ENCODE measurements at places on chromosomes 16 and 17. TPM values are rescaled to one million over a fixed set of nuclear protein-coding genes. Genes with fewer than 3 reads are reported as not detected.

GRCh38 chr17:38673707-38674013 lies 1.1 kb downstream of the EPOP start:
- peak; percentile 28 for DNase-seq

DNA sequence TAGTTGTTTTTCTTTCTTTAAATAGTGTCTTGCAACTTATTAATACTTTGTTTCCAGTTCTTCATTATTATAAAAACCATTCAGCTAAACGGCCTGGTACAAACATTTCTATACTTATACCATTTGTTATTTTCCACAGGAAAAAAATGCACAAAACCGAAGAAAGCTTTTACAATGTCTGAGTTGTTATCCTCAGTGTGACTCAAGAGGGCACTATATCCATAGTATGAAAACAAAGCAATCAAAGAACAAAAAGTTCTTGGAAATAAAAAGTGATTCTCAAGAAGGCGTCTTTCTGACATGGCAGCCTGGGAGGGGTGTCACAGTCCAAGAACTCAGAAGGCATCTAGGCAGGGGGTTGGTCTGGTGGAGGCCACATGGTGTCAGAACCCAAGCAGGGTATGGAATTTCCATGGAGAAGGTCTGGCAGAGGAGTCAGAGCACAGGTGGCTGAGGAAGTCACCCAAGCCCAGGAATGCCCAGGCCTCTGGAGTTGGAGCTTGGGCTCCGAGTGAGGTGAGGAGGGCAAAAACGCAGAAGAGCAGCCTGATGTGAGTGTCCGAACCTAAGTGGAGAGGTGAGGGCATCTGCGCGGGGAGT lies 70.9 kb upstream of the ATP2A3 start:
- DNase-seq: peak; percentile 7

DNA sequence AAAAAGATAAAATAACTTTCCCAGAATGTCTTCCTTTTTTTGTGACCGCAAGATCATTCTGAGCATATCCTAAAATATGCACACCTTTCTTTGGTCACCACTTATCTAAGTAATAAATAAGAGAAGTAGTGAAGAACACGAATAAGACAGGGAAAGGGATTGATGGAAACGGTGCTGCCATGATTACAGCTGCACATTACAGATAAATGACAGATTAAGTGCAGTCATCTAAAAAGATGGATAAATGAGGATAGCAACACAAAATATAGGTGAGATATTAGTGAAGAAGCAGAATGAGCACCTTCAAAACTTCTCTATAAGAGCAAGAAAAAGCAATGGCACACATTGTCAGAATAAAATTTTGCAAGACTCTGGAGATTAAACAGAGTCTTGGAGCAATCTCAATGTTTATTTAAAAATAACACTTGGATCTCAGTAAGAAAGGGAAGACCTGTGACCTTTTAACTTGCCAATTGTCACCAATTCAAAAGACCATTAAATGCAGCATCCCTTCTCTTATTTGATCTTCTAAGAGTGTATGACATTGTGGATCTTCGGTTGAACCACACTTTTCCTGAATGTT lies 567.1 kb downstream of the KCNJ2 start:
- DNase-seq: no peak

DNA sequence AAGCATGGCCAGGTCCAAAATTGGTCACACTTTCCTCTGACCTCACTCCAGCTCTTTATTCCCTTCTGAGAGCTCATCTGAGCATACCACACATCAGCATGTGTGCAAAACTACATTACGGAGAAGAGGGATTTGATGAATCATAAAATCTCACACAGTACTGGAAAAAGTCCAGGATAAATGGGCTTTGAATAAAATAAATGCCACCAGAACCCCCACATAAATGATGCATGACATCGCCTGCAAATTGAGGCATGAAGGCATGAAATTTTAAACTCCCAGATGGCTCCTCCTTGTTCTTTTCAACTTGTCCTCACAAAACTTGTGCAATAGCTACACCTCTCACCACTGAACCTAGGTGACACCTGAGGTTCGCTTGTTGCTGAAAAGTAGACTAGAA lies 439.5 kb downstream of the CA10 start:
- DNase-seq: no peak

DNA sequence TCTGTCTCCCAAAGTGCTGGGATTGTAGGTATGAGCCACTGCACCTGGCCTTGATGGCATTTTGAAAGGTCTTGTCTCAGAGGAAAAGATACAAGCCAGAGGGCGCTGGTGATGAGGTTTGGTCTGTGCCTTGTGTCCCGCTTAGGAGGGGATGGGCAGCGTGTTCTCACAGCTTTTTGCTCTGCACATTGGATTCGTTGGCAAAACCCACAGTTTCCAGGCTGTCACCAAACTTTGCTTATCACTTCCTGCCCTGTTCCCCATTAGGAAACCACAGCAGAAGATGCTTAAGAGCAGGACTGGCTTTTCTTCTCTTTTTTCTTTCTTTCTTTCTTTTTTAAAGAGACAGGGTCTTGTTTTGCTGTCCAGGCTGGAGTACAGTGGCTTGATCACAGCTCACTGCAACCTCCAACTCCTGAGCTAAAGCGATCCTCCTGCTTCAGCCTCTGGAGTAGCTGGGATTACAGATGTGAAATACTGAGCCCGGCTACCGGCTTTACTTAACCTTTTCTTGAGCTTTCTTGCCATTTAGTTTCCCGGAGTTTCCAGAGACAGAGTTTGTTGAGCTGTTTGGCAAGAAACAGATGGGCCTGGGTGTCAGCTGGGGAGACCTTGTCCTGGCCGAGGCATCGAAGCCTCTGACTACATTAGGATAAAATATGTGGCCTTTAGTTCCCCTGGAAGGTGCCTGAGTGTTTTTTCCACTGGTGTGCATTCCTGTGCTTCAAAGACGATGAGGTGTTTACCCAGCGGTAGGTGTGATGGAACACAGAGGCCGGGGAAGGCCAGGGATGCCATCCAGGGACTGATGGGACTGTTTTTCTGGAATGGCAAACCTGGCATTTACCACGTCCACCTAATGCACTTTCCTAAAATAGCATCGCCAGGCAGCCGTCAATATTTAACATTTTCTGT lies 112.9 kb downstream of the ABCC1 start:
- peak; percentile 10 for DNase-seq

DNA sequence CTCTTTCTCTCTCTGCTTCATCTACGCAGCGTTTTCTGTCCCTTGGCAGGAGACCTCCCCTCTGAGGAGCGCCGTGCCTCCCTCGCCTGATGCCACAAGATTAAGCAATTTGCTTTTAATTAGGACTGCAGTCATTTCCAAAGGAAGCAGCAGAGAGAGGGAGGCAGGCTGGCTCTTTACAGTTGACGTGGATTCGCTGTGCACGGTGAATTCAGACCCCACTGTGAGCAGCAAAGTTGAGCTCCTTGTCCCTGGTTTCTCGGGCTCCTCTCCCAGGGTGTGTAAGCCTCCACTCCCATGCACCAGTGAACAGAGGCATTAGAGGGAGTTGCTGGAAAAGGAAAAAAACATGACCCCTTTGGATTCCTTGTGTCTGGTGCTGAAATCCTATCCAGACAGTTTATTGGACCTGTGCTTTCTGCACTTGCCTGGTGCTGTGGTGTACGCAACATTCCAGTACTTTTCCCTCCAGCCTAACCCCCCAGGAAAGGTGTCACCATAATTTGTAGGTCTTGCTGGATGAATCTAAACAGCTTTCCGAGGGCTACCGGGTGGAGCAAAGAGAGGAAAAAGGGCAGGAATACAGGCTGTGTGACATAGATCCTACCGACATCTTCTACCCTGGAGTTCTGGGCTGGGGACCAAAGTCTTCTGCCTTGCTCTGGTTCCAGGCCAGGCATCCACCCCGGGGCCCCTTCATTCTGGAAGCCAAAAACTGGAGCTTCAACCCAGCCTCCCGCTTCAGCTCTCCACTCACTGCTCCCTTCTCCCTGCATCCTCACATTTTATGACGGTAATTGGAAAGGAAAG lies 171.0 kb downstream of the MAF start:
- no peak for DNase-seq

DNA sequence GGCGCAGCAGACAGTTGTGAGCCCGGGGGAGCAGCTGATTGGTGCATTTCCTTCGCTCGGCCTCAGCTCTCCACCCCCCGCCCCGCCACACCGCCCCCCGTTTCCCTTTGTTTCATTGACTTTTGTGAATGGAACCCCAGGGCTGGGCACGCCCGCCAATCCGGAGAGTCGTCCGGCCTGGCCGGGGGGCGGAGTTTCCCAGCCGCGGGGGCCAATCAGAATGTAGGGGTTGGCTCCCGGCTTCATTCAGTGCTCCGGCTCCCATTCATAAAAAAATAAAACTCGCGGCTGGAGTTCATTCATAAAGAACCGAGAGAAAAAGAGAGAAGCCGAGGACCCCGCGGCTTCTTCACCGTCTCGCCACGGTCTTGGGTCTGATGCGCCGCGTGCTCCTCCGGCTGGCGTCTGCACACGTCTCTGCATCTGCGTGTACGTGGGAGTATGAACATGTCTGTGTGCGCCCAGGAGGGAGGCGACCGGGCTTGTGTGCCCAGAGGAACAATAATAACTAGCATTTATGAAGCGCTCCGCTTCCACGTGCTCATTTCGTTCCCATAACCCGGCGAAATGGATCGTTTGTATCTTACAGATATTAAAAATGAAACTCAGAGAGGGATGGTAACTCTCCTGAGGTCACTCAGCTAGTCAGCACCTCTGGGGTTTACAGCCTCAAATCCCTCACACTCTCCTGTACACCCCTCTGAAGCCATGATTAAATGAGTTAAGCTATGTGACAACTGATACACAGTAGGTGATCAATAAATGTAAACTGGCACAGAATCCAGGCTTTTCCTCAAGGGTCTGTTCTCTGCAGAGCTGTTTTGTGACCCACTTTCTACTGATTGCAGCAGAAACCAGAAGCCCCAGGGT lies at the start of gene ETV4:
ETV4 (minus strand) TSS at position 22 of the 870 bp plus-strand sequence. CDS start 723 bp downstream, outside the sequence.
- peak; percentile 93 for DNase-seq

- peak; percentile 79 for DNase-seq
Measured at GRCh38 chr17:17032131-17032692, 10.0 kb upstream of the MPRIP start.

GRCh38 chr16:4347765-4348509 lies 3.2 kb downstream of the PAM16 start:
- no peak for DNase-seq

- no peak for DNase-seq
Measured at GRCh38 chr17:43175213-43176118, 4.5 kb downstream of the NBR1 start.

GRCh38 chr17:19299866-19300265 lies 62.7 kb downstream of the B9D1 start:
- DNase-seq: no peak

DNA sequence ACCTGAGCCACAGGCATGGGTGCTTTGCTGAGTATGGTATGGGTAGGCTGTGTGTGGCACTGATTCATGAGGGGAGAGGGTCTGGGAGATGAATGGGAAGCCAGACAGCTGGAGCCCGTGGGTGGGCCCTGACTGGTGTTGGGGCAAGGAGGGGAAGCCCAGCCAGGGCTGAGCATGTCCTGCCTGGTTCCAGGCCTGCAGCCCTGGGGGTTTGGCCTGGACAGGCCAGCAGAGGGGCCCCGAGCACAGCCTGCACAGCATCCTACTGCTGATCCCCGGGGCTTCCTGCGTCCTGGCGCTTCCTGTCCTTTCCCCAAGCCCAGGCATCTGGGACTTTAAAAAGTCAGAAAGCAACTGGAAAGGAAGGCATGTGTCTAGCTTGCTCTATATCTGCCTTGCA lies 4.6 kb upstream of the MVD start:
- DNase-seq: peak; percentile 49

The PPP1R27 gene
- total RNA-seq: not detected

DNA sequence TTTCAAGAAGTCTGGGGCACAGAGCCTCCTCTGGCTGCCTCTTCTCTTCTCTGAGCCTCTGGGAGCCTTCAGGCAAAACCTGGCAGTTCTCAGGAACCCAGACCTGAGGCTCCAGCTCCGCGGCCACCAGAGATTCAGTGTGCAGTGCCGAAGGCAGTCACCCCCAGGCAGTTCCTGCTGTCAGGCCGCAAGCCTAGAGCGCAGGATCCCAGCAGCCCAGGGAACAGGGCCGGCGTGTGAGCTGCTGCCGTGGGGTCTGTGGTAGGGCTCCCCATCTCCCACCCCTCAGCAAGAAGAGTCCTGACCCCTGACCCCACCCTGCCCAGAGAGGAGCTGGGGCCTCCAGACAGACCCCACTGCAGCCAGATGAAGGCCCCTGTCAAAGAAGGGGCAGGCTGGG lies 78.2 kb downstream of the AMFR start:
- DNase-seq: no peak

The C1QTNF1 gene
- total RNA-seq: 14.6 TPM

GRCh38 chr16:56193951-56194726 lies 2.9 kb downstream of the GNAO1 start:
- peak; percentile 76 for DNase-seq

The EDC4 gene
- total RNA-seq: 85.1 TPM

- no peak for DNase-seq
Measured at GRCh38 chr17:37045351-37045922, 96.7 kb downstream of the AATF start.

DNA sequence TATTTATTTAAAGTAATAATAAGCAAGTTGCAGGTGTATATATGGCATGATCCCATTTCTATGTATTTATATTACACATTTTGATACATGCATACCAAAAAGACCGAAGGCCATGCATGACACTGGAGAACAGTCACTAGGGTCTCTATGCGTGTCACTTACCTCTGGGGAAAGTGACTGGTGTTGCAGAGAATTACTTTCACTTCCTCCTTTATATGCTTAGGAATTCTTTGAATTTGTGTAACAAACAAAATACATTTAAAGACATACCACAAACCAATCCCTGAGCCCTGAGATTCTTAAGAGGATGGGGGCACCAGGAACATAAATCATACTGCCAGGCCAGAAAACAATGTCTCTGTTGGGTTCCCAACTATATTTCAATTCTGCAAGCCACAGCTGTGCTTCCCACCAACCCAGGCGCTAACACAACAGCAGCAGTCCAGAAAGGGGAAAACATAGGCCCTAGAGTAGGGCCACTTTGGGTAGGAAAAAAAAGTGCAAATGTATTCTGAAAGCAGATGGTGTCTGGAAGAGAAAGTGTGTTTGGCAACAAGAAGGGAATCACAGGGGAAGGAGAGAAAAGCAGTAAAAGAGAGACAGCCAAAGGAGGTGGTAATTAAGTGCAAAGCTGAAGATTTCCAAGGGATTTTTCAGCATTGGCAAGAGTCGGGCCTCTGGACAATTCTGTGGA lies 24.5 kb upstream of the HYDIN start:
- DNase-seq: no peak

The MGAT5B gene
- 0.34 TPM for total RNA-seq

DNA sequence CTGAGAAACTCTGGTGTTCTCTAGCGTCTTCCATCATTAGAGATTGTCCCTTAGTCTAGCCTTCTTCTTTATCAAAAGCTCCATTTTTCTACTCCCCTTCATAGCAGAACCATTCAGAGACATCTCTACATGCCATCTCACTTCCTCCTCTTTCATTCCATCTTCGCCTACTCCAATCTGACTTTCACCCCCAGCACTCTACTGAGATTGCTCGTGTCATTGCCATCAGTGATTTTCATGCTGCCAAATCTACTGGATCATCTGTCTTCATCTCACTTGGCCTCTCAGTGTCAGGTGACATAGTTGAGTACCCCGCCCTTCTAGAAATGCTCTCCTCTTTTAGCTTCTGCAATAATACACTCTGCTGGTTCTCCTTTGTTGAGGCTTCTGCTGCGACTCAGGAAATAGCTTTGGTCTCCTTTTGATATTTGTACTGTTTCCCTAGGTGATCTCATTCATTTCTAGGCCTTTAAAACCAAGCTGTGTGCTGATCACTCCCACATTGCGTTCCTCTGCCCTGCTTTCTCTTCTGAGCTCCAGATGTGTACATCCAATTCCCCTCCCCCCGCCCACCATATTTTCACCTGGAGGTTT lies 119.1 kb downstream of the FTO start:
- peak; percentile 56 for DNase-seq

The SPATA33 gene
- 4.1 TPM for total RNA-seq
